ENCODE measurements at places on chromosomes 5 and 9. TPM values are rescaled to one million over a fixed set of nuclear protein-coding genes. Genes with fewer than 3 reads are reported as not detected.

DNA sequence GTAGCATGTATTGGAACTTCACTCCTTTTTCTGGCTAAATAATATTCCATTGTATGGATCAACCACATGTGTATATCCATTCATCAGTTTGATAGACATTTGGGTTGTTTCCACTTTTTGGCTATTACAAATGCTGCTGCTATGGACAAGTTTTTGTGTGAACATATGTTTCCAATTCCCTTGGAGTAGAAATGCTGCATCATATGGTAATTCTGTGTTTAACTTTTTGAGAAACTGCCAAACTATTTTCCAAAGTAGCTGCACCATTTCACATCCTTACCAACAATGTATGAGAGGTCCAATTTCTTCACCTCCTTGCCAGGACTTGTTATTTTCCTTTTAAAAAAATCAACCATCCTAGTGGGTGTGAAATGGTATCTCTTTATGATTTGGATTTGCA, 8.4 kb downstream of the FRRS1L start:
- H3K27ac ChIP-seq = no peak overlapping the region
- peaks cover 2% of the 10 kb centered on the region for H3K36me3 ChIP-seq

- no peak overlapping the region for H3K27ac ChIP-seq
- no peaks in the 10 kb centered on the region for H3K36me3 ChIP-seq
- H3K27me3 ChIP-seq = no peaks in the 10 kb centered on the region
- H3K4me3 ChIP-seq = no peak overlapping the region
- no peaks in the 10 kb centered on the region for H3K4me1 ChIP-seq
Observed at GRCh38 chr5:3220638-3221288, 374.9 kb upstream of the IRX1 start.

HMCN2 gene
- total RNA-seq = not detected

GPR151 gene
- total RNA-seq = not detected

SOX30 gene
- total RNA-seq = 0.10 TPM

DNA sequence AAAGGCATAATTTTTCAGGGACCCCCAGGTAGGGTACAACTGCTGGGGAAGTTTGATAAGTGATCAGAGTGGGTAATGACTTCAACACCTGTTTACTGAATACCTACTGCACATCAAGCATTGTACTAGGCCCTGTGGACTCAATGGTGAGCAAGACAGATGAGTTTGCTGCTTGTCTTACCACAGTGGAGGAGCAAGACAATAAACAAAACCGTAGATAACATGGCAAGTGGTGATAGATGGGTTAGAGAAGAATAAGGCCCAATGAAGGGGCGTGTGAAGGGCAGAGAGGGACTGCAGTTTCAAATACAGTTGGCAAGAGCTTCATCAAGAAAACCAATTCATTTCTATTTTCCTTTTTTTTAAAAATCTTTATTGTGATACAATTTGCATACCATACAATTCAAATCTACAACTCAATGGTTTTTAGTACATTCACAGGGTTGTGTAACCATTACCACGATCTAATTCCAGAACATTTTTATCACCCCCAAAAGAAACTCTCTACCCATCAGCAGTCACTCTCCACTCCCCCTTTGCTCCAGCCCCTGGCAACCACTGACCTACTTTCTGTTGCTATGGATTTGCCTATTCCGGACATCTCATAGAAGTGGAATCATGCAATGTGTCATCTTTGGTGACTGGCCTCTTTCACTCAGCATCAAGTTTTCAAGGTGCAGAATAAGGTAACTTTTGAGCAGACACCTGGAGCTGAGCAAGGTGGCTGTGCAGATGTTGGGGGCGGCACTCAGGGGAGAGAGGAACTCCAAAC, 31.9 kb upstream of the HAND1 start:
- no peak for DNase-seq
- H3K27ac ChIP-seq = no peak overlapping the region
- H3K4me1 ChIP-seq = peaks cover 21% of the 10 kb centered on the region
